ENCODE measurements at places on chromosomes 1 and 21.

DNA sequence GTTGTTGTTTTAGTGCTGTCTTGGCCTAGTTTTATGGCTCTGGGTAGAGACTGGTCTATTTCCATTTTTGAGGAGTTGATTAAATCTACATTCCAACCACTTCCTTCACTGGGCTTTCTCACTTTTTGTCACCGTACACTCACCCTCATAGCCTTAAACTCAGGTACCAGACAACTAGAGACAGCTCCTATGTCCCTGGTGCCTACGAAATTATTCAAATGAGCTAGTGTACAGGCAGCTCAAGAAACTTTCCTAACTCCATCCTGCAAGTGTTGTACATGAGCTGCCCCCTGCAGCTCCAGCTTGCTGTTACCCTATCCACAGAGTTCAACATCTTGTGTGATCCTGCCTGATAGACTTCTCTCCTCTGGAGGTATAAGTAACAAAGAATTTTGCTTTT lies 704.8 kb upstream of the RGS18 start:
- DNase-seq, result no peak

- peak; percentile 97 for DNase-seq
These were observed 115.0 kb downstream of the TGFB2 start for GRCh38 chr1:218459878-218460711.

DNA sequence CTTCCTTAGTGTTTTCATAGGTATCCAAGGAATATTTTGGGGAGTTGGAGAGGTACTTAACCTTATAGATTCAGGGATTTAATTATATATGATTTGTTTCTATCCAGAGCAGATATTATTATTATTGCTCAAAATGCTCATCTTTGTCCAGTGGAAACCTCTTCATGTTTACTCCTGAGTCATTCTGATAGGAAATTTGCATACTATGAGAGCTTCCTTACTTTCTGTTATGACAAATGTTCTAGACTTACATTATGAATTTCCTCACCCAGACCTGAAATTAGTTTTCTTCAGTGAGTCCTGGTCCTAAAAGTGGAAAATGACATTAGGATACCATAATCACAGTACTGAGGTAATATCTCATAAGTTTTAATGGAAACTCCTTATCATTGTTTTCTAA lies 57.5 kb upstream of the PLPPR5 start:
- DNase-seq, result no peak

GRCh38 chr1:32741413-32742198 lies 39.0 kb upstream of the SYNC start:
- DNase-seq, result peak; percentile 38

GRCh38 chr1:5599541-5599940 lies 392.7 kb downstream of the NPHP4 start:
- DNase-seq, result no peak

DNA sequence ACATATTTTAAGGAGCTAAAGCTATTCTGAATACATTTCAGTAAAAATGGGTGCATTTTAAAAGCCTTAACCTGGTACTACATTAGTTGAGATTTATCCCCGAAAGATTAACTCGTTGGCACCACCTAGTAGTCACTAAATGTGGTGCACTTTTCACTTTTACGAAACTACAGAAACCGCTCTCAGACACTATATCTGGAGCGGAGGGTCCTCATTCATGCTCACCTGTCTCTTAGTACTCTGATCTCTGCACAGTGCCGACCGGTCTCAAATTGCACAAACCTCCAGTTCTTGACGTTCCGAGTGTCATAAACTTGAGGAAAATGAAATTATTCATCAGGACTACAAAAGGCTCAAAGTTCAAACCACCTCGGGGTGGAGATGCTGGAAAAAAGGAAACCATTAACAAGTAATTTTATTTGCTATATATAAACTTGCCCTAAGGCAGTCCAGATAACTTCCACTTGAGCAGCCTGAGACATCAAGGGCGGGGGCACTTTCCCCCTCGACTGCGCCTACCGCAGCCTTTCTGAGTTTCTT lies 722 bp downstream of the LZIC start:
- DNase-seq, result peak; percentile 70

Data from fibroblast of skin of back (primary cell).